ENCODE measurements at places on chromosomes 1 and 21.
A peak's percentile ranks its signal among the peaks of the same experiment; 100 is the strongest.

- no peak for DNase-seq
These were observed 525.5 kb downstream of the MATN1 start for GRCh38 chr1:30197639-30198450.

DNA sequence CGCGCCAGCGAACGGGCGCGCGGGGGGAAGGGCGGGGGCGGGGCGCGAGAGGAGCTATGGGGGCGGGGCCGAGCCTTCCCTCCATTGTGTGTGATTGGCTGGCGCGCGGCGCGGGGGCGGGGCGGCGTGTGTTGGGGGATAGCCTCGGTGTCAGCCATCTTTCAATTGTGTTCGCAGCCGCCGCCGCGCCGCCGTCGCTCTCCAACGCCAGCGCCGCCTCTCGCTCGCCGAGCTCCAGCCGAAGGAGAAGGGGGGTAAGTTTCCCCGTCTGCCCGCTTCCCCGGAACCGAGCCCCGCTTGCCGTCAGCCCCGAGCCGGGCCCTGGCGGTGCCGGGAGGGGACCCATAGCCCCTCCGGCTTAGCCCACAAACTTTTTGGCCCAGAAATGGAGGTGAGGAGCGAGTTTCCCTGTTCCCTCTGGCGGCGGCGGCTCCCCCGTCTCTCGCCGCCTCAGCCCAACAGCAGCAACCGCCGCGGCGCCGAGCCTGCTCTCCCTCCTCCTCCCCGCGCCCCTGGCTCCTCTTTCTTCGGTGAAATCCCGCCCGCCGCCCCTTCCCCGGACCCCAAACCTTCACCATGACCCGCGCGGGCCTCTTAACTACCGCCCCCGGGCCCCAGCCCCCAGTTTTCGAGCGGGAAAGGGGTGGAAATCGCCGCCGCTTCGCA lies at the start of gene H3-3A:
TSS of gene H3-3A (plus strand) at position 159 of the 666 bp plus-strand sequence. CDS start 1,636 bp downstream, outside the sequence.
- peak; percentile 88 for DNase-seq

GRCh38 chr1:154206196-154206595 lies at the start of gene CFAP141:
Gene CFAP141 (minus strand): TSS chr1:154206333. CDS start chr1:154206307, 26 bp downstream.
- no peak for DNase-seq

DNA sequence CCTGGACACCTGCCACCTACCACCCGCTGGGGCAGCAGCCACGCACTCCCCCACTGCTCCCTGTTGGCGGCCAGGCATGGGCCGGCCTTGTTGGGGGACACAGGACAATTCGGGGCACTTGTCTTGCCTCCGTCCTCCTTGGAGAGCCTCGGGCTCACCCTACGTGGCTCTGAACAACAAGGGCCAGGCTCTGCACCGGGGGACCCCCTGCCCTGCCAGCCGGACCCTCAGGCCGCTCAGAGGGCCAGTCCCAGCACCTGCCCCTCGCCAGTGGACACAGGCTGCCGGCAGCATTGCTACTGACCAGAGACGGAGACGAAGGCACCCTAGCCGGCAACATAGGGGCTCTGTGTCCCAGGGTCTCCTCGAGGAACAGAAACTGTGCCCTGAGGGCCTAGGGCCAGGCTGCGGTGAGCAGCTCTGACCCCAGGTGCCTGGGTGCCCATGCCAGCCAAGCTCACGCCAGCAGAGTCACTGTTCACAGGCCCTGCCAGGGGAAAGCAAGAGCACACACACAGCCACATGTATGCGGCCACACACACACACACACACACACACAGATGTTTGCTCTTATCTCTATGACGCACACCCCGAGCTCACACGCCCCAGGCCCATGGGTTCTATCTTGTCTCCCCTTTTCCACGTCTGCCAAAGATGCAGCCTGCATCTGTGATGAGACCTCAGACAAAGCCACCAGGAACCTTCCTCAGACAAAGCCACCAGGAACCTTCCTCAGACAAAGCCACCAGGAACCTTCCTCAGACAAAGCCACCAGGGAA lies 45.9 kb downstream of the MORN1 start:
- DNase-seq: no peak

GRCh38 chr1:93328809-93329760 lies 16.6 kb upstream of the DR1 start:
- no peak for DNase-seq
